Astrocyte of the hippocampus (primary cell): ENCODE measurements at places on chromosomes 6 and 20.
A peak's percentile ranks its signal among the peaks of the same experiment; 100 is the strongest.

GRCh38 chr20:32439132-32439829 is 81.2 kb downstream of the ASXL1 start:
- DNase-seq: peak; percentile 63

GRCh38 chr6:111823831-111824607 is 49.2 kb downstream of the FYN start:
- DNase-seq: peak; percentile 69

- no peak for DNase-seq
Measured at GRCh38 chr6:154848580-154848979, 115.4 kb downstream of the SCAF8 start.

GRCh38 chr6:10521104-10521808 is at the start of gene GCNT2:
TSS of gene GCNT2 (plus strand) at chr6:10521351. CDS start at chr6:10528912, 7,561 bp downstream.
- peak; percentile 66 for DNase-seq

GRCh38 chr6:152571089-152571488 is 66.1 kb downstream of the SYNE1 start:
- no peak for DNase-seq

GRCh38 chr20:20836836-20837235 is 124.4 kb upstream of the RALGAPA2 start:
- no peak for DNase-seq

GRCh38 chr6:124294574-124295200 is 491.0 kb downstream of the NKAIN2 start:
- DNase-seq: peak; percentile 13

- DNase-seq: no peak
Measured at GRCh38 chr6:53111865-53112264, 36.8 kb downstream of the GCM1 start.

GRCh38 chr6:40900791-40901190 is 138.2 kb downstream of the UNC5CL start:
- DNase-seq: peak; percentile 39

GRCh38 chr6:33633462-33634158 is 12.5 kb downstream of the ITPR3 start:
- DNase-seq: peak; percentile 77

GRCh38 chr20:38175304-38176180 is 10.5 kb upstream of the TGM2 start:
- DNase-seq: no peak

GRCh38 chr20:46798430-46798829 is 89.0 kb downstream of the SLC2A10 start:
- DNase-seq: no peak

DNA sequence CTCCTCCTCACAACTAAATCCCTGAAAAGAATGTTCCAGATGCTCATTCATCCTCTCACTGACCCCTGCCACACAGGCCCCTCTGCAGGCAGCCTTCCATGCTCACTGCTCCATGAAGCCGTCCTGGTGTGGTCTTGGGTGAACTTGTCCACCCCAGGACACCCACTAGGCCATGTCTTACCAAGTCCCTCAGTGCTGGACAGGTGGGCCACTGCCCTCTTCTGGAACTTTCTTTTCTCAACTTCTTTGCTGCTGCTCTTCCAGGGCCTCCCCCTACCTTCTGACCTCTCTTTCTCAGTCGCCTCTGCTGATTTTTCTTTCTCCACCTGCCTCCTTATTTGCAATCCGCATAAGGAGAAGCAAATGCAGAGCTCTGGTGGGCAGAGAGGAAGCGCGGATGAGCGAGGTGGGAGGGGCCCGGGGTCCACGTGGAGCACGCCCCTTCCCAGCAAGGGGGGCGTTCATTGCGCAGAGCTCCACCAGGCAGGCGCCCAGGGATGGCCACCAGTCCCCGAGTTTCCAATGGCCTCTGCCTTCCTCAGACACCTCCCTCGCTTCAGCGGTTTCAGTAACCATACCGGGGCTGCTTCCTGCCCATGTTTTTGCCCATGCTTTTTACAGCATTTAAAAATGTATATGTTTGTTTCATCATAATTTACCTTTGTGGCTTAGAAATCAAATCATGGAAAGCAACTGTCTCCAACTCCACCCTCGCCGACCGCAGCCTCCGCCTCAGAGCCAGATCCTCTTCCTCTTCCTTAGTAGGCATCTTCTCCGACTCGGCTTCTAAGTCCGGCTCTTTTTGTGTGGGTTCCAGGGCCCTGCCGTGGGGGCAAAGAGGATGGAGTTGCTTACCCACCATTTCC is 129.6 kb downstream of the ZDHHC14 start:
- no peak for DNase-seq

- DNase-seq: peak; percentile 71
Measured at GRCh38 chr6:139982195-139982594, 607.7 kb upstream of the CITED2 start.
